Endothelial cell (in vitro differentiated cells): ENCODE measurements at places on chromosomes 11 and 22.
A peak's percentile ranks its signal among the peaks of the same experiment; 100 is the strongest.

- DNase-seq, result no peak
Observed at GRCh38 chr11:269146-269890, 8.9 kb upstream of the NLRP6 start.

DNA sequence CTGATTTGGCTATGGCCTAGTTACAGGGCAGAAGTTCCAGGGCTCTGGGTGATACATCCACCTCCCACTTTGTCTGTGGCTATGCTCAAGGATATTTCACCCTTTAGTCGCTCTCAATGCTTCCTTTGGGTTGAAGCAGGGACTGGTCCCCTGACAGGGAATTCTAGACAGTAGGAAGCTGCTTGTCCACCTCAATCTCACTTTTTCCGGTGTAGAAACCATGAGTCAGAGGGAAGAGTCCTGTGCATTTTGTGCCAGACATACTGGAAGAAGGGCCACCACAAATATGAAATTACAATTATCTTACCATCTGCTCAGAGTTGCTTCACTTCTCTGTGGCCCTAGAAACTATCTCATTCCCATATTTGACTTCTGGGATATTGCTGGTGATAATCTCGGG, 413.7 kb upstream of the FAT3 start:
- DNase-seq, result no peak

DNA sequence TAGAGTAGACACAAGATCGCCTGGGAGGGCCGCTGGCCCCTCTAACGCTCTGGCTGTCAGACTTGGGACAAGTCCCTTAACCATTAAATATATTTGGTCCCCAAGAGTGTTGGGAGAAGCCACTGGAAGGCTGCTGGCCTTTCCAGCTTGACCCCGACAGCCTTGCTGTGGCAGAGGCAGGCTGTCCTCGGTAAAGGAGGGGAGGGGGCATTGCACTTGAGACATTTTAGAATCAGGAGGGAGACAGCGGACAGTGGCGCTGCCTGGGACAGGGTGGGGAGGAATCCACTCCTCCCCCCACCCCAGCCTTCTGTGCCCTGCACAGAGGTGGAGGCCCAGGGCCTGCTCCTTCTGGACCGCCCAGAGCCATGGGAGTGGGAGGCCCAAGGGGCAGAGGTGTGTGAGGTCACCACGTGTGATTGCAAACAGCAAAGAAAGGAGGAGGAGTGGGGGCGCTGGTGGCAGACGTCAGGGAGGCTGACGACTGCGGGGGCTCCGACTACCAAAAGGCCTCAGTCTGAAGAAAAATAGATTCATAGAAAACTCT, 28.9 kb downstream of the APOL1 start:
- DNase-seq, result no peak

- DNase-seq, result no peak
Observed at GRCh38 chr11:131066551-131066950, 150.3 kb upstream of the SNX19 start.

- no peak for DNase-seq
Observed at GRCh38 chr11:106627694-106628093, 390.6 kb downstream of the GUCY1A2 start.

GRCh38 chr22:25143156-25144076, 56.2 kb upstream of the CRYBB3 start:
- DNase-seq, result no peak

- no peak for DNase-seq
Observed at GRCh38 chr11:105648762-105649161, 38.9 kb downstream of the GRIA4 start.

DNA sequence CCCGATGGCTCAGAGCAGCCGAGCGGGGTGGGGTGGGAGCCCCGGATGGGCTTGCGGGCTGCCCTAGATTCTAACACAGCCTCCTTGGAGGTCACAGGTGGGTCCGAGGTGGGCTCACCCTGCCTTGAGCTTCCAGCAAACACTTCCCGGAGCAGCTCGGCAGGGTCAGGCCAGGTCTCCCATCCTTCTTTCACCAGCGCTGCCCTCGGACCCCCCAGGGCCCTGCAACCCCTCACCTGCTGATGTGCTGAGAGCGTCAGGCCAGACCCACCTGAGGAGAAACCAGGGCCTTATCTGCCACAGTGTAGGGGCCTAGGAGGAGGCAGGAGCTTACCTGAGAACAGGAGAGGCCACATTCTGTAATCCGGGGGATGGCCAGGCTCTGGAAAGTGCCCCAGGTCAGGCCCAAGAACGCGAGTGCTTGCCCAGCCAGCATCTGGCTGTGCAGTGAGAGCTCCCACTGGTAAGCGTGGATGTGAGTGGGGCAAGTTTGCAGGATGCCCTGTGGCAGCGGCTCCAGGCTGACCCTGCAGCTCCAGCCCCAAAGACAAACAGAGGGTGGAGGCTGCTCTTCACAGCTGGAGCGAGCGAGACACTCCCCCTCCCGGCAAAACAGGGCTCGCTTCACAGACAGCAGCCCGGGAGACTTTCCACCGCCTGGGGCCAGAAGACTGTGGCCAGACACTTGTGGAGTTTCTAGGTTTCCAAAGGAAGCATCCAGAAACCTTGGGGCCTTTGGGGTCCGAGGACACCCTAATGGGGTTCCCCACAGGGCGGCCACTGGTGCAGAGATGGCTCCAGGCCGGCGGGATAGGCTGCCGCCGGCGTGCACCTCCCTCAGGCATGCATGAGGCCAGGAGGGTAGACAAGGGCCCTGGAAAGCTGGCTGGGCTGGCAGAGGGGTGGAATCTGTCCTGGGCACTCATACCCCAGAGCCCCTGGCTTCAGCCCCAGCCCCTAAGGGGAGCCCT, at the start of gene IL17REL:
TSS of gene IL17REL (minus strand) at position 555 of the 971 bp plus-strand sequence. CDS start at position 436, 119 bp downstream.
- peak; percentile 8 for DNase-seq

- DNase-seq, result no peak
Observed at GRCh38 chr11:93059117-93059957, 89.9 kb downstream of the MTNR1B start.

DNA sequence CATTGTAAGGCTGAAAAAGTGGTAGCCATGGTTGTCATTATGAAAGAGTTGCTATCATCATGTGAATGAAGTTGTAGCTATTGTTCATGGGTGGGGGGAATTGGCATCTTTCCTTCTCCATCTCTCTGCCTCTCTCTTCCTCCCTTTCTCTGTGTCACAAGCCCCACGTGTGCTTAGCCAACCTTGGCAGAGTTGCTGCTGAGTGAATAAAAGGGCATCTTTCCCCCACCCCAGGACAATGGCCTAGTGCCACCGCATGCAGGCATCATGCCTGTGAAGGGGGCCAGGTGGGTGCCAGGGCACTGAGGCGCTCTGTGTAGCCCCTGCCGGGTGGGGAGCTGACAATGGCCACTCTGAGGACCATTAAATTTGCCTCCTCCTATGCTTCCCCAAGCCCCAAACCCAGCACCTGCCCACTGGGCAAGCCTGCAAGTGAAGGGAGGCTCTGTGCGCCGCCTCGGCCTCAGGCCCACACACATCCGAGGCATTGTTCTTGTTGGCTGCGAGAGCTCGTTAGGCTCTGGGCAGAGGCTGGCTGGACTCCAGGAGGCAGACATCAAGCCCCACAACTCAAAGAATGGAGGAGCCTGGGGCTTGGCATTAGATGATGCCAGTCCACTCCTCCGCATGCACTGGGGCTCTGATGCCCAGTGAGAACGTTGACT, 103.9 kb downstream of the SEZ6L start:
- DNase-seq, result no peak

GRCh38 chr22:47310601-47311000, 548.2 kb downstream of the TBC1D22A start:
- DNase-seq, result no peak

DNA sequence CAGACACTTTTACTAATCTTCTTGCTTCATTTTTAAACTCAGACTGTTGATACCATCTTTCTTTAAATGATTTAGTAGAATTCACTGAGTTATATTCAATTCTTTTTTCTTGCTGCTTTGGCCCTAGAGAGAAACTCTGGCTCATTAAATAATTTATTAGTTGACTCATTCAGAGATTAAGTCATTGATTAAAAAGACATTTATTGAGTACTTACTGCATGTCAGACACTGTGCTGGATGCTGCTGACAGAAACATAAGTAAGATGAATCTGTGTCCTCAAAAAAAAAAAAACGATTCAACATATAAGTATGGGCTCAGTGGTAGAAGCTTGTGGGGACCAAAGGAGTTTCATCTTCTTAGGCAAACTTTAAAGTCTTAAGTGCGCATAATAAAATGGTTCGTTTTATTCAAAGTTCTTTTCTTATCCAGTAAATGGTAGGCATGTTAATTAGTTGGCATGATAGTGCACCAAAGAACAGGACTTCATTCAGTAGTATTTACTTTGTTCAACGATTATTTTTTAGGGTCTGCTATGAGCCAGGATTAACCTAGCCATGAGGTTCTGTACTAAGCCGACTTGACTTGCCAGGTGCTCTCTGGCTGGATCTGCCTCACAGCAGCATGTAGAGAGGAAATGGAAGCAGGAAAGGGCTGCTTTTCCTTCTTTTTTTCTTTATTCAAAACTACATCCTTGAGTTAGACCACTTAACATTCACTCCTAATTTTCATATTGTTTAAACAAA, 281.0 kb upstream of the CTSC start:
- DNase-seq, result peak; percentile 5

GRCh38 chr22:42116848-42117424, 13.7 kb downstream of the CYP2D6 start:
- no peak for DNase-seq

DNA sequence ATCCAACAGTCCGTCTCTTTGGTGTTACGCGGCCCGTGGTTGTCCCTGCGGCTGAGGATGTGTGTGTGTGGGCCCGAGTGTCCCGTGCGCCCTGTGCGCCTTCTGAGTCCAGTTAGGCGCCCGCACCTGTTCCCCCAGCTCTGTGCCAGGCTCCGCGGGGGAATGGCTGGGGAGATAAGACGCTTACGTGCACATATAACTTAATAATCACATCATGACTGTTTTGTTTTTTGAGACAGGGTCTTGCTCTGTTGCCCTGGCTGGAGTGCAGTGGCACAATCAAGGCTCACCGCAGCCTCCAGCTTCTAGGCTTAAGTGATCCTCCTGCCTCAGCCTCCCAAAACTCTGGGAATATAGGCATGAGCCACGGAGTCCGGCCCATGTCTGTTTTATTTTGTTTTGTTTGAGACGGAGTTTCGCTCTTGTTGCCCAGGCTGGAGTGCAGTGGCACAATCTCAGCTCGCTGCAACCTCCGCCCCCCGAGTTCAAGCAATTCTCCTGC, 817 bp downstream of the ARL2 start:
- no peak for DNase-seq

DNA sequence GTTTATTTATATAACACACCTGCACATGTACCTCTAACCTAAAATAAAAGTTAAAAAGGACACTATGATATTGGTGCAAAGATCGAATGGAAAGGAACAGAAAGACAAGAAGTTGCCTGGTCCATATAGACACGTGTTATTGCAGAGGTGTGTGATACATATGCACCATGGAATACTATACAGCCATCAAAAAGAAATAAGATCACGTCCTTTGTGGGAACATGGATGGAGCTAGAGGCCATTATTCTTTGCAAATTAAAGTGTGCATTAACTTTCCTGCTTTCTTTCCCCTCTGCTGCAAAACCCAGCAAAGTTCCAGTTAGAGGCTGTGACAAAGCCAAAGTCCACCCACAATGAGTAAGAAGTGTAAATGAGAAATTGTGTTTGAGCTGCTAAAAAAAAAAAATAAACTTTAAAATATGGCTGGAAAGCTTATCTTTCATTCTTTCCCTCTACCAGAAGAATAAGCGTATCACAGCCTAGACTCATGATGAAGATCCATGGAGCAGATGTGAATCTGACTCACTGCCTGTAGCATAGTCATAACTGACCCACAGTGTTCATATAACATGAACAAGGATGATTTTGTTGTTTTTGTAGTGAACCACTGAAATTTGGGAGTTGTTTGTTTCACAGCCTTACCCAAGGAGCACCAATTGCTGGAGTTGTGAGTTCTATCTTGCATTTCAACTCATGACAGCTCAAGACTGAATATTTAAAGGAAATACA, 9.6 kb downstream of the OR52K1 start:
- no peak for DNase-seq

- DNase-seq, result no peak
Observed at GRCh38 chr11:12086271-12087074, 23.9 kb upstream of the MICAL2 start.

DNA sequence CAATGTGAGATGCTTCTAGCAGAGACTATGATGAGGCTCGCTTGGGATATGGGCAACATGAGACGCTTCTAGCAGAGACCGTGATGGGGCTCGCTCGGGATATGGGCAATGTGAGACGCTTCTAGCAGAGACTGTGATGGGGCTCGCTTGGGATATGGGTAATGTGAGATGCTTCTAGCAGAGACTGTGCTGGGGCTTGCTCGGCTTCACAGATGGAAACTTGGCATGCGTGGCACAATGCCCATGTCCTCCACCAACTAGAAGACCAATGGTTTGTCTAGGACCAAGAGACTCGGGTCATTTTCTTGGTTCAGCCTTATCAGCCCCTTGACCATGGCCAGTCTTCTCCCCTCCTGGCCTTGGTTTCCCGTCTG, 7.1 kb downstream of the MYEOV start:
- no peak for DNase-seq

- no peak for DNase-seq
Observed at GRCh38 chr11:27233654-27234042, 129.4 kb downstream of the CCDC34 start.

- no peak for DNase-seq
Observed at GRCh38 chr11:45477588-45477987, 187.8 kb downstream of the CHST1 start.

- no peak for DNase-seq
Observed at GRCh38 chr22:50731811-50732624, 6.0 kb upstream of the ACR start.

GRCh38 chr22:46455446-46455845, 82.0 kb downstream of the CELSR1 start:
- no peak for DNase-seq

DNA sequence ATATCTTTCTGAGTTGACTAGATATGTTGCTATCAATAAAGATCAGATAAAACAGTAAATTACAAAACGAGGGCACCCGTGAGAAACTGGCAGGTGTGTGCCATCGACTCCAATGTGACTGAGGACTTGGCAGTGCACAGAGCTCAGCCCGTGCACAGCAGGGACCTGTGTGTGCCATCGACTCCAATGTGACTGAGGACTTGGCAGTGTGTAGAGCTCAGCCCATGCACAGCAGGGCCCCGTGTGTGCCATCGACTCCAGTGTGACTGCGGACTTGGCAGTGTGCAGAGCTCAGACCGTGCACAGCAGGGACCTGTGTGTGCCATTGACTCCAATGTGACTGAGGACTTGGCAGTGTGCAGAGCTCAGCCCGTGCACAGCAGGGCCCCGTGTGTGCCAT, 347.2 kb upstream of the B3GAT1 start:
- no peak for DNase-seq

- DNase-seq, result no peak
Observed at GRCh38 chr22:47804281-47804680, 1041.8 kb downstream of the TBC1D22A start.

DNA sequence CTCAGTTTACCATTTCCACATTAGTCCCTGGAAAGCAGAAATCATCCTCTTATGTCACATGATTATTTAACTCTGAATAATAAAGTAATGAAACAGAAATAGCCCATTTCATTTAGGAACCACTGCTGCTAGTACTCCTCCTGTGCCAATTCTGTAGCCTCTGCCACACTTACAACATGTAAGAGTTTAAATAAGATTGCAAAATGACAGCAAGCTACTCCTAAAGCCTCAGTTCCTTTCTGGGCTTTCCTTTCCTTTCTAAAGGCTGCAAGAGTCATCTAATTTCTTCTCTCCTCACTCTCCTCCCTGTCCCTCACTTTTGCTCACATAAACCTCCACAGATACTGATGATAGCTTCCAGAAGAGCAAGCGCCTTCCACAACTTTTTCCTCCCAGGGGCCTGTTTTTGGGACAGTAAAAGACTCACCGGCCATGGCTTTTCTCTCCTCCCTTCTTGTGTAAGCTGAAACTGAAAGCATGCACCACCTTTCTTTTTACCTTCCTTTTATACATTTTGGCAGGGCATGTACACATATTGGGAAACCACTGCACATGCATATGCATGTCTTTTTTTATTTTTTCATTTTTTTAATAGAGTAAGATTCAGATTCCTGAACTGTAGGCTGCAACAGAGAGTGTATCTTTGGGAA, 38.5 kb downstream of the CARD18 start:
- no peak for DNase-seq
